ENCODE measurements at places on chromosomes 2 and 18.

GRCh38 chr18:21115519-21116411 lies 4.2 kb upstream of the ROCK1 start:
- no peak for DNase-seq

DNA sequence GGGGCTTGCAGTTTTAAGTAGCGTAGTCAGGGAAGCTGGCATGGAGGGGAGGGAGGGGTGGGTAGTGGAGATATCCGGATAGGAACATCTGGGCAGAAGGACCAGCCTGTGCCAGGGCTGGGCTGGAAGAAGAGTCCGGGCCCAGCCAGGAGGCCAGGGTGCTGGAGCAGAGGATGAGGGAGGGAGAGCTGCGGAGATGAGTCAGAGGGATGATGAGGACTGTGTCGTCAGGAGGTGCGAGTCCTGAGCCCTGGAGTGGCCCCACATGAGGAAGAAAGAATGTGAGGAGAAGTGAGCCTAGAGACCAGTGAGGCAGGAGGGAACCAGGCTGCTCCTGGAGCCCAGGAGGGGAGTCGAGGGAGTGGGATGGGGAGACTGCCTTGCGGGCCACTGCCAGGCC lies 82.4 kb downstream of the CTIF start:
- DNase-seq = no peak

GRCh38 chr18:8609659-8610458 lies 622 bp downstream of the RAB12 start:
- DNase-seq = no peak

DNA sequence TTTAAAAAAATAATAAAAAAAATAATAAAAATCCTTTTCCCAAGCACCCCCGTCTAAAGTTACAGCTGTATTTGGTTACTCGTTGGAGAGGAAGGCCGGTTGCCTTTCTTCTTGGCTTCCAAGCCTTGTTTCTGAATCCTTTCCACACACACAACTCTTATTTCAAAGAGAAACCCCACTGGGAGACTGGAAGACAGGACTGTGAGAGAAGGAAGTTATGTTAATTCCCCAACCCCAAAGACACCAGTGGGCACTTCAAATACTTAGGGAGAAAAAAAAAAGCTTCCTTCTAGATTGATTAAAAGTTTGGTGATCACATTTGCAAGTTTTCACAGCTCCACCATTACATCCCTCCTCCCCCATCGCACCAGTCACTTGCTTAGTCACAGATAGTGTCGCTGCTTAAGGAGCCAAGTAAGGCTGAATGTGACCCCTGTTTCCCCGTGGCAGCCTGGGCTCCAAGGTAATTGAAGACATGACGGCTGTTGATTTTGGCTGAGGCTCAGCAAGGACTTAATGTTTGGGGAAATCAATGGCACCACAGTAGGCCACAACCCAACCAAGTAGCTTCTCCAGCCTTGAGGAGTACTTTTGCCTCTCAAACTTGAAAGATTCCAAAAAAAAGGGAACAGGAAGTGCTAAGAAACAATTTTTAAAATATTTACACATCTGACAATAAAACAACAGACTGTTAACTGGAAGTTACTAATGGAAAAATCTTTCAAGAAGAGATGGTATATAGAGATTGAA lies 40.8 kb upstream of the FRZB start:
- no peak for DNase-seq

- DNase-seq = no peak
These were observed 42.6 kb downstream of the GALNT1 start for GRCh38 chr18:35624146-35624545.

DNA sequence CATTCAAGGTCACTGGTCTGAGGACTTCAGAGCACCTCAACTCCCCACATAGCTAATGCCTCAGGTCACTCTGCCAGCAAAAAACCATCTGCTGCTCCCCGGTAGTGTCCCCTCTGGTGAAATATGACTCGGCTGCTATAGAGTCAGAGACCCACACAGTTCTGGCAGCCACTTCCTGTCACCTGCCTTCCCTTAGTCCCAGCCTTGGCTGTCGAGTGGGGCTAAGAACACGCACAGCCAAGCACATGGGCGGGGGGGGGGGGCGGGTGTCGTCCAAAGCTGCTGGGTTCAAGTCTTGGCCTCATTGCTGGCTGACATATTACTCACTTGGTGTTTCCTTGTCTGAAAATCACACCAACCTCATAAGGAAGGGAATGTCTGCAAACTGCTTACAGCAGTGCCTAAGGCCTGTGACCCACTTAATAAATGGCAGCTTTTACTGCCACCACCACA lies 37.5 kb downstream of the POLR1A start:
- DNase-seq = no peak

DNA sequence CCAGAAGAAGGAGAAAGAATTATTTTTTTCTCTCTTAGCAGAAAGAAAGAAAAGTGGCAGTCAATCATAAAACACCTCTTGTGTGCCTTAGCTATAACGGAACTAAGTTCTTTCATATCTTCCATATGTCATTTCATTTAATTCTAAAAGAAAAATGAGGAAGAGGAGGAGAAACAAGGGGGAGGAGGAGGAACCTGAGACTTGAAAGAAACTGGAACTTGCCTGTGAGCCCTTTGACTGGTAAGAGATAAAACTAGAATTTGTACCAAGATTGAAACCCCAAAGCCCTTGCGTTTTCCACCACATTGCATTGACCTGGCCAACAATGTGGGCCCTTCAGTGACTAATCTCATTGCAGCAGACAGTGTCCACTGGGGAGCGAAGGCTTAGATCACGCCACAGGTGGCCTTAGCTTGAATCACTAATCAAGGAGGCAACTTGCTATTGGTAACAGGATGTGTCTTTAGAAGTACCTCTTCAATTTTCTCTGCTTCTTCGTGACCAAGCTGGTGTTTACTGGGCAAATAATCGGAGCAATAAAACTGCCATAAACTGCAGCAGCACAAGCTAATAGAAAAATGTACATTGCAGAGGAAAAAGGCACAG lies 307.9 kb downstream of the CLIP4 start:
- DNase-seq = no peak

DNA sequence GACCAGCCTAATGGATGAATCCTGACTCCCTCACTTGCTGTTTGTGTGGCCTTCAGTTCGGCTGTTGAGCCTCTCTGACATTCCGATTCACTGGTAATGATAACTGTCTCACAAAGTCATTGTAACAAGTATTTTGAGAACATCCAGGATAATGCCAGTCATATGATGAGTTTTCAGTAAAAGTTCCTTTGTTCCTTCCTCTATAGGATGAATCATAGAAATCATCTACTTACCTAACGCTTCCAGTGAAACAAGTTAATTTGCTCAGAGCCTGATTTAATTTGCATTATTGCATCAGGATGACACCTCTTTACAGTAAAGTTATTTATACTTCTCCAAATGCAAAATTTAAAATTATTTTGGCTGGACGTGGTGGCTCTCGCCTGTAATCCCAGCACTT lies 32.0 kb downstream of the RAB31 start:
- DNase-seq = no peak

DNA sequence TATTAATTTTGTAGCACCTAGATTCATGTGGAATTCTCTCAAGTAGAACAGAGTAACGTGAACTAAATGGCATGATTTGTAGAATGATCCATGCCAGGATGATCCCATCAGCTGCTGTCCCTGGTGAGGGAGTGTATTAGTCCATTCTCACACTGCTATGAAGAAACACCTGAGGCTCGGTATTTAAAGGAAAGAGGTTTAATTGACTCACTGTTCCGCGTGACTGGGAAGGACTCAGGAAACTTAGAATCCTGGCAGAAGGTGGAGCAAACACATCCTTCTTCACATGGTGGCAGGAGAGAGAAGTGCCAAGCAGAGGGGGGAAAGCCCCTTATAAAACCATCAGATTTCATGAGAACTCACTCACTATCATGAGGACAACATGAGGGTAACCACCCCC lies 312.6 kb downstream of the PTPRM start:
- no peak for DNase-seq

DNA sequence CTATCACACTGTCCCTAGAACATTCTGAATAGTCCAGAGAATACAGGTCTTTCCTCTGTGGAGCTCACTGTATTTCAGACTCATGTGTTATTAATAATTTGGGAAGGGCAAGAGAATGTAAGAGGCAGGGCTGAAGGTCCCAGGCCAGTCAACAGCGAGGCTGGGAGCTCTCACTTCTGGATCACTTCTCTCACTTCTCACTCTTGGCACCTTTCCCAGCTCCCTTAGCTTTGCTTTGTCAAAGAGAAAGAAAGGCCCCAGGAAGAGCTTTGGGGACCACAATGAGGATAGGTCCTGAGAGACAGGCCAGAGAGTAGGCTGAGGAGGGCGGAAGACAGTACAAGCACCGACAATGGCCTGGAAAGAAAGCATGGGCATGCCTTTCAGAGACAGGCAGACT lies 11.2 kb downstream of the EFR3B start:
- no peak for DNase-seq

DNA sequence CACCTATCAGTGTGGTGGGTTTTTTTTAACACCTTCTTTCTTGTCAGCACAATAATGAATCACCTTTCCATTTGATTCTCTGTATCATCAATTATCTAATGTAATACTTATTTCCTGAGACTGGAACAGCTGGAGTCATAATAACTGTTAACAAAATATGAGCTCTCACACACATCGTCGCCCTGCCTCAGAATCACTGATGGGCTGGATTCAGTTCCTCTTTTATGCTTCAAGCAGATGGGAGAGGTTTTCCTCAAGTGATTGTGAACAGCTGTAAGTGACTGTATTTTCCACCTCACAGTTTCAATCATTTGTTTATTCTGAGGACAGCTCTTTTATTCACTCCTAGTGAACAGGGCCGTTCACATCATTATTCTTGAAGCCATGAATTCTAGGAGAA lies 330.2 kb downstream of the DSC3 start:
- DNase-seq = no peak

- DNase-seq = no peak
These were observed 119.1 kb upstream of the TRIB2 start for GRCh38 chr2:12597610-12598009.

Data from right renal pelvis (tissue), 4 donors.